Stimulated activated CD4-positive, alpha-beta T cell treated with anti-CD3 and anti-CD28 coated beads, Interleukin-2, amount 100 ng/mL, for 24 hours (primary cell): ENCODE measurements at places on chromosomes 2 and 18.

- no peak for DNase-seq
Observed at GRCh38 chr18:65651192-65651591, 99.6 kb upstream of the CDH7 start.

DNA sequence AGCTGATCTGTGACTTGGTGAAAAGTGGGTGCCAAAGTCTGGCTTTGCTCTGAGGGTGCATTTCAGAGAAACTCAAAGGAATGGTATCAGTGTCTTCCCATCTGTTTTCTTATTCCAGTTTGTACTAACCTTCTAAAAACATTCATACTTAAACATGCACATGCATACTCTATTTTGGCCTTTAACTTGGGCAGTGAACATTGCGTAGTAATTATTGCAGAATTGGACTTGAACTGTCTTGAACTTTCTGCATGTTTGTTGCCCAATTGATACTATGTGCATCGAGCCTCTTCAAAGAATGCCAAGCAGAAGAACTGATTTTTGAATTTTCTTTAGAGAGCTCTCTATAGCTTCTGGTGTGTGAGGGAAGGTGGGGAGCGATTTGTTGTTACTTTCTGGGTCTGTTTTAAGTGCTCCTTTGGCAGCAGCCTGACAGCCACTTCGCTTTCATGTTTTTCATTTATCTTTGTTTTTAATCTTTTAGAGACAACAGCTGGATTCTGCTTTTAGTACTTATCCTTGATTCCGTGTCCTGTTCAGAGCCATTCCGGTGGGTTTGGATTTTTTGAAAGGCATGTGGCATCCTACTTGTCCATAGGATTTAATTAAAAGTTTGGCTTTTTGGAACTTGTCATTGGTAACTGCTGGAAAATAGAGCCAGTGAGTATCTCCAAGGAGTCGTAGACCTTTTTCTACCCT, 159.2 kb downstream of the RAPGEF4 start:
- DNase-seq: no peak

- no peak for DNase-seq
Observed at GRCh38 chr2:202689459-202689858, 54.7 kb downstream of the FAM117B start.

DNA sequence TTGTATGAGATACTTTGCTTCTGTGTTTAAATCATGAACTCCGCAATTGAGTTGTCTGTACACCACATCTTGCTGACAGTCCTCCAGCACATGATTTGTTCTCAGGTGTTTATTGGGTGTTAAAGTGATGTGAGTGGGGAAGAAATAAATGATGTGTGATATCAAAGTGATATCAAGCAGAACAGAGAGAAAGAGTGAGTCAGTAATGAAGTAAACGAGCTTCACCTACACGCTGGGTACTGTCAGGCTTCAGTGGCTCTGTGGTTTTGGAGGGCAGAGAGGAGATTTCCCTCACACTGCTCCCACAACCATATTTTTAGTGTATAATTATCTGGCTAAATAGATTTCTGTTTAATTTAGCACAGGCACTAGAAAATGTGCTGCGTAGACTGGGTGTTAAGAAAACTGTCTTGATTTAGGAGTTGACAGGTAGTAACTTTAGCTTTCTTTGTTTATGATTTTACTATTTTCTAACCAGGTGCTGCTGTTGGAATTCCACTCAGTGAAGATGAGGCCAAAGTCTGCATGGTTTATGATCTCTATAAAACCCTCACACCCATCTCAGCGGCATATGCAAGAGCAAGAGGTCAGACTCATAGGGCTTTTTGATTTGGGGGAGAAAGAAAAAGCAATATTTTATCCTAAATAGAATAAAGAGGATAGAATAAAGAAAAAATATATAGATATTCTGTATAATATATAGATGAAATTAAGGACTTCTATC, 21.2 kb downstream of the ATIC start:
- DNase-seq: no peak

GRCh38 chr18:39938676-39939608, 2016.1 kb upstream of the PIK3C3 start:
- DNase-seq: no peak

GRCh38 chr18:7844017-7844416, 276.9 kb downstream of the PTPRM start:
- no peak for DNase-seq

DNA sequence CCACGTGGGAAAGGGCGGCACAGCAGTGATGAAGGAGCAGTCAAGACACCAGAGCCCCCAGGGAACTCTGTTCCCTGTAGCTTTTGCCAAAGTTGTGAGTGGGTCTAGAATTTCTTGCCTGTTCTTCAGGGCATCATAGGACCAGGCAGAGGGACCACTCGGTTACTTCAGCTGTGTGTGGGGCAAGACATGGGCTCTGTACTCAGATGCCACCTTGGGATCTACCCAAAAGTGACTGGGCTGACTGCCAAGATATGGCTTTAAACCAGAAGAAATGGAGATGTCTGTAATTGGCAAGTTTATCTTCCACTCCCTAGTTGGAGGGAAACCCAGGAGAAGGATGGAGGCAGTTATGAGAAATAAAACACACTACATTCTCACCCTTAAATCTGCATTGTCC, 29.6 kb downstream of the KCNF1 start:
- no peak for DNase-seq

DNA sequence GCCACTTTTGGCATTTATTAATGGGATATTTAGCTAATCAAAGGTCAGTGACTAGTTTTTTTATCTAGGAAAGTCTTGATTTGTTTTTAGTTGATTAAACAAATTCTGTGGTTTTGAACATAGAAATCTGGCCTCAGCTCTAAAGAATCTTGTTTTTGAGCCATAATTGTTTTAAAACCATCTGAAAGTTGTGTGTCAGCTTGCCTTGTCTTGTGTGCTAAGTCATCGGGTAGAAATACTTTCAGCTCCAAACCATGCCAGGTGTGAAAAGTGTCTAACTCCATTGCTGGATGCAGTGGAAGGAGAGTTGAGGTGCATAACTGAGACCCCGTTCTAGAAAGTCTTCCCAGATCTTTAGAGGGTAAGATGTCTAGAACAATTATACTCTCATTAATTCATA, 22.7 kb downstream of the FARP2 start:
- DNase-seq: no peak

DNA sequence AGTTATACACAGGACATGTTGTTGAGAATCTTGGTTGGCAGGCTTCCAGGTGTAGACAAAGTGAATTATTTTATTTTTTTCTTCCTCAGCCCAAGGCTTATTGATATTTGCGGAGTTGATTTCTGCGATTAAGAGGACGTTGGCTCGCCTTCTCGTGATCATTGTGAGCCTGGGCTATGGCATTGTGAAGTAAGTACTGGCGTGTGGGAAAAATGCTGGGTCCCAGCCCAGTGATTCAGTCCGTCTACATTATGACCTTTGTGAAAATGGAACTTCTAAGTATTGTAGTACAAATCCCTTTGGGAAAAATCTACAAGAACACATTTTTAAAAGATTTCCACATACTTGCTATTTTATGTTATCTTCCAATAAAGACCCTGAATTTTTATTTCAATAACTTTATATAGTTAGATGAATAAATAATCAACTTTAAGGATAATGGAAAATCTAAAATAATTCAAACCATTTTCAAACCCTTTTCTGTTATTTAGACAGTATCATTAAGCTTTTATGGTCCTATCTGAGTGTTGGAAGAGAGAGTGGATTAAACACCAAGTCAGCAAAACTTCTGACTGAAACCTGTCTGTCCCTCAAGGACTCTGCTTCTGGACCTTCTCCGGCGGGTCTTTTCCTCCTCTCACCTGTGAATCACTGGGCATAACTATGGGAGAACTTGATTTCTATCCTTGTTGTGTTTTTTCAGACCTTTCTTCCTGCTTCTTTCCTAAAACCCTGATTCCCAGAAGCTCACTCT, 31.0 kb downstream of the TMEM87B start:
- no peak for DNase-seq
